ENCODE measurements at places on chromosomes 2 and 18.

DNA sequence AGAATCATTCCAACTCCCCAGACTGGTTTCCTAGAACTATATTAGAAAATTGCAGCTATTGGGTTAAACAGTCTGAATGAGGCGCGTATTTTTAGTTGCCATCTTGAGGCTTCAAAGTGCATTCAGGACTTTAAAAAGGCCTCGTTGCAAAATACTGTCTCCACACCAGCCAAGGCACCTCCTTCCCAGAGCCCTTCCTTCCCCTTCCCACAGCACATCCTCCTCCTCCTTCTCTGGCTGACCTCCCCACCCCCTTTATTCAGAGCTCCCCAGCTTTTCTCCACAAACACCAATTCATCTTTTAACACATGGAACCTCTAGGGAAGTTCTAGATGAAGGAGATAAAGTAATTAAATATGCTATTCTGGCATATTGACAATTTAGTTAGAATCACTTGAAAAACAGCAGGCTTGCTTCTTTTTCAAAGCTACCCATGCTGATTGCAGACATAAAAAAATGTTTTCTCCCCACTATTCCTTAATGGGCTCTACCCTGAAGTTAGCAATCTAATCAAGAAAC lies 90.3 kb downstream of the RTP5 start:
- no peak for DNase-seq

GRCh38 chr2:11647834-11648600 lies 22.0 kb downstream of the NTSR2 start:
- DNase-seq, result no peak

DNA sequence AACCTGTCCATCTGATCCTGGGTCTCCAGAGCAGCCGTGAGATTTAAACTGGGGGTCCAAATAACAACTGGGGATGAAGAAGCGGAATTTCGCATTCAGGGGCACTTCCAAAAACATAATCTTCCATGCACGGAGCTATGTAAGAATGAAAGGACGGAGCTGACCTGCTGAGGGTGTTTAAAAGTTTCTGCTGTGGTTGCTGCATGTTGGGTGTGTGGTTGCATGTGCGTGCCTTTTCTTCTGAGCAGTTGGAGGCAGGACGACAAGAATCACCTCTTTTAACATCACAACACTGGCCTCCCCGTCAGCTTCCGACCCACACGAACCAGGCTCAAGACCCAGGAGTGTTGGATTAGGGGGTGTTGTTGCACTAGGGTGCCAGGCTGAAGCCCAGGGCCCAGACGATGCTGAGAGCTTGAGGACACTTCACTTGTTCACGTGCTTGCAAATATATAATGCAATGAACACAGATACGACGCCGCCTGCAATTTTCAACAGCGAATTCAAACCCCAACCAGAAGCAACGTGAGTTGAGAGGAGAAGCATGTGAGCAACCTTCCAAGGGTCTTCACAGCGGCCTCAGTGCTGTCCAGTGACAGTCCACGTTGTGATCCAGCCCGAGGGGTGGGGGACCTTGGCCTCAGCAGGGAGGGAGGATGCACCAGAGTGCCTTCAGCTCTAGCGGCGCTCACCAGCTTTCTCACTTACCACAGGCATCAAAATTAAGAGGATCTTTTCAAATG lies 76.0 kb upstream of the SALL3 start:
- DNase-seq, result no peak

DNA sequence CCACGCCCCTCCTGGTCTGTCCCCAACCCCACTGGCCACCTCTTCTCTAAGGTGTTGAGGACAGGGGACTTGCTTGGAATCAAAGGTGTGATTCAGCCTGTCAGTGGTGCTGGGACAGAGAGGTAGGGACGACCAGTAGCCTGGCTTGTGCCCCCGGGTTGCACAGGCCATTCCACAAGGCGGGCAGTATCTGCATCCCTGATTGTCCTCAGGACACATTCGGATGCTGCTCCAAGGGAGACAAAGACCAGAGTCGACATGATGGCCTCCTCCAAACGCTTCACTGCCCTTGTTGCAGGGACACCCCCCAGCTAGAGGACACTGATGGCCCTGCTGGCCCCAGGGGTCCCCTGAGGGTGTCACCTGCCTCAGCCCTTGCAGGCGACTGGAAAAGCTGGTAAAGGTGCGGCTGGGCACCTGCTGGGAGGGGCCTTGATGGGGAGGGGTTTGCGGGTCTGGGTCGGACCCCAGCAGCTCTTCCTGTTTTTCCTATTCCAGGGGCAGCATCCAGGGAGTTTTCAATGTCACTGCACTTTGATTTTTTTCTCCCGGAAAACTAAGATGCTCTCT lies 98.0 kb downstream of the PTGR3 start:
- DNase-seq, result no peak

DNA sequence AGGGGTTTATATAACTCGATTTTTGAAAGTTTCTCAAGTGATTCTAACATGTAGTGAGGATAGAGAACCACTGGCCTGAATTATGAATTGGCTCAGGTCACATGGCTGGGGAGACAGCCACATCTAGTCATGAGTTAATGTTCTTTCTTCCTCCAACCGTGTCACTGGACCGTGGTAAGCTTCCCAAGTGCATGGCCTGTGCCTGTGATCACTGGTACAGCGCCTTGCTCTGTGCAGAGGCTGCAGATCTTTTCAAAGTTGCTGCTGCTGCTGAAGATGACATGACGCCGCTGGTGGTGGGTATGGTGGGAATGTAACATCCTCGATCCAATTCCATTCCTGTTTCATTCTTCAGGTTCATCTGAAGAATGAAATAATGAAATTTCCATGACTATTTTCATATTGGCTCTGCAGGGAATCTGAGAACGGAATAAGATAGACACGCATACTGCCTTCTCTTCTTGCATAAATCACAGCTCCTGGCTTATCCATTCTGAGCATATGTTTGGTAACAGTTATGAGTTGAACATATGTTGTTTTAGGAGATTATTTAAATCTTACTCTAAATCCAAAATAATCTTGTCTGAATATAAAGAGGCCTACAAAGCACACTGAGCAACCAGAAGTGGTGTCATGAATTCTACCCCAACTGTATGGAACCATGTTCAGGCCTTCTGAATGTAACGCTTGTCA lies 100.5 kb upstream of the THSD7B start:
- no peak for DNase-seq

- DNase-seq, result no peak
These were observed 2.1 kb upstream of the RFTN2 start for GRCh38 chr2:197677483-197677882.

- no peak for DNase-seq
These were observed 17.7 kb upstream of the MAL start for GRCh38 chr2:95007822-95008221.

- DNase-seq, result no peak
These were observed 339 bp downstream of the ACAA2 start for GRCh38 chr18:49813069-49813318.

- peak; percentile 58 for DNase-seq
These were observed 45.2 kb downstream of the ST3GAL5 start for GRCh38 chr2:85843543-85843942.

DNA sequence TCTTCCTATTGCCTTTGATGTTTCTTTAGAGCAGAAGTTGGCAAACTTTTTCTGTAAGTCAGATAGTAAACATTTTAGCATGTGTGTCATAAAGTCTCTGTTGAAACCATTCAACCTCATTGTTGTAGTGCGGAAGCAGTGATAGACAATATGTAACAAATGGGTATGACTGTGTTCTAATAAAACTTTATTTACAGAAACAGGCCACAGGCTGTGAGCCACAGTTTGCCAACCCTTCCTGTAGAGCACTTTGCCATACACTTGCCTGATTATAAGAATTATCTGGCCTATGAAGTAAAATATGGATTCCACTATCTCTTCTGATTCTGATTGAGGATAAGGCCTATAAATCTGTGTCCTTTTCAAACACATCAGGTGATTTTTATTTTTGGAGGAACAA lies 237.4 kb downstream of the DOK6 start:
- DNase-seq, result no peak

GRCh38 chr2:10304458-10305253 lies 2.0 kb downstream of the HPCAL1 start:
- no peak for DNase-seq

GRCh38 chr2:64838817-64839216 lies 150.4 kb upstream of the SLC1A4 start:
- DNase-seq, result no peak

DNA sequence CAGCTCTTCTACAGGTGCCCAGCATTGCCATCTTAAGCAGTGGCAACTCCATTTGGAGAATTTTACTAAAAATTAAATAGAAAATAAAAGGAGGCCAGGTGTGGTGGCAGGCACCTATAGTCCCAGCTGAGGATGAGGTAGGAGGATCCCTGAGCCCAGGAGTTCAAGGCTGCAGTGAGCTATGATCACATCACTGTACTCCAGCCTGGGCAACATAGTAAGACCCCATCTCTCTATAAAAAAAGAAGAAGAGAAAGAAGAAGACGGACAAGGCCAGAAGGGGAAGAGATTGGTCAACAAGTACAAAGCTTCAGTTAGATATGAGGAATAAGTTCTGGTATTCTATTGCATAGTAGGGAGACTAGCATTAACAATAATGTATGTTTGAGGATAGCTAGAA lies 21.7 kb upstream of the HNRNPA3 start:
- DNase-seq, result no peak

DNA sequence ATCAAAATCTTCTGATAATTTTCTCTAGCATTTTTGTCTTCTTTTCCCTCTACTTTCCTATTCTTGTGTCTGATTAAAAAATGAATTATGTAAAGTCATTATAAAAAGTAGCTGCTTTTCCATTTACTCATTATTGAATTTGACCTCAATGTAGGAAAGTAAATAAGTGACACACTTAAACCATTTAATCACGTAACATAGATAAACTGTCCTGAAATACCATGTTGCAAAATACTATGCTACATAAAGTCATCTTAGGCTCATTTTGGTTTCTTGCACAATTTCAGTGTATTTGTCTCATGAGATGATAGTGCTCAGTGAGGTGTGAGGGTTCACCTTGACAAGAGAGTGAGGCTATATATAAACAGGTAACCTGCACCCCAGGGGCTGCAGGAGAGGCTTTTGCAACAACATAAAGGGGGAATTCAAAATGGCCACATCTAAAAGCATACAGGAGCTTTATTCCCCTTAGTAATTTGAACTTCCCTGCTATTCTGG lies 502.7 kb downstream of the RNF144A start:
- DNase-seq, result no peak

- DNase-seq, result no peak
These were observed 12.1 kb downstream of the FMNL2 start for GRCh38 chr2:152347076-152347475.

GRCh38 chr2:190455358-190456095 lies 47.4 kb downstream of the MFSD6 start:
- no peak for DNase-seq

- no peak for DNase-seq
These were observed 374.4 kb downstream of the MTX2 start for GRCh38 chr2:176643646-176644045.

DNA sequence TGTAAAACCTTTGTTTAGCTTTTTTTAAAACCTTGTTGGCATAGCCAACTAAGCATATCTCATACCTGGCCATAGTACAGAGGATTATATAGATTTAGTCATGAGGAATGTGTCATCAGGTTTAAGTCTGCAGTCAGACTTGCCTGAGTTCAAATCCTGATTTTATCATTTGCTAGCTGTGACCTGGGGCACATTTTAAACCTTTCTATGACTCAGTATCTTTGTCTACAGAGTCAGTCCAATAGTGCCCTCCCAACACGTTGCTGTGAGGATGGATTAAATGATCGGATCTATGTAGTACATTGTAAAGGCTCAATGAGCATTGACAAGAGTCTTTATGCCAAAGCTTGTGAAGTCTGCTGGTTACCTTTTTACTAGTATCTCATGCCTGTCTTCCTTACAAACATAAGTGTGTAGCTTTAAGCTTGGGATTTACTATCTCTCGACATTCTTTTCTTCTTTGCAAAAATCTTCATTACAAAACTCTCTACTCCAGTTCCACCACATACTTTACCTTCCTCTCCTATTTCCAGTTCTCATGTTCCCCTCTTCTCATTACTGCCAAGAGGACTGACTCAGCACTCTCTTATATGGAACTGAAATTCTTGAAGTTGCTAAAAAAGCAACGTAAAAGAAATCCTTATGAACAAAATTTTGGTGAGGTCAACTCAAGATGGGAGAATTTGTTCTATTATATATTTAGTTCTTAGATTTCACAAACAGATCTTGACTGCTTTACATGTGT lies 68.1 kb upstream of the RBMS1 start:
- no peak for DNase-seq

GRCh38 chr2:231387904-231388724 lies 7.4 kb upstream of the B3GNT7 start:
- no peak for DNase-seq

DNA sequence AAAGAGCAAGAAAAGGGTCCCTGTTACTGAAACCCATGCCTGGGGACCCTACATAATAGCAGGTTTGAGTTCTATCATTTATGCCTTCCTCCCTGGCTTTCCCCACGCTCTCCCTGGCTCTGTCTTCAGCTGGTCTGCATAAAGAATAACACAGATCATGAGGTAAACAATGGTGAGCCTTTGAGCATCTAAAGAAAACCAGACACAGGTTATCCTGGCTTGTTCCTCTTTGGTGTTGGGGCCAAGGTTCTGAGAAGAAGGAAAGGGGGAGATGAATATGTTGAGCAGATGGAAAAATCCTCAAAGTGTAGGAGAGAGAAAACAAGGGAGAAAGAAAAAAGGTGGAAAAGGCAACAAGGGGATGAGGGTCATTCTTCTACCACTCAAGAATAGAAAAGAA lies 127.3 kb downstream of the CABYR start:
- no peak for DNase-seq

DNA sequence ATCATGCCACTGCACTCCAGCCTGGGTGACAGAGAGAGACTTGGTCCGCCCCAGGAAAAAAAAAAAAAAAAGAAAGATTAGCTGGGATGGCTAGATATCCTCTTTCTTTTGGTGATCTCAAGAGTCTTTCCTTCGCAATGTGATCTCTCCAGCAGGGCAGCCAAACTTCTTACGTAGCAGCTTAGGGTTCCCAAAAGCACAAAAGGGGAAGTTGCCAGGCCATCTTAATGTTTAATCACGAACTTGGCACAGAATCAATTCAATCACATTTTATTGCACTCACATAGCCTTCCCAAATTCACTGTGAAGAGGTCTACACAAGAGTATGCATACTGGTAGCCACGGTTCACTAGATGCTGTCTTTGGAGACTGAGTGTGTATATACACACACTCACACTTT lies 53.1 kb downstream of the VIL1 start:
- no peak for DNase-seq

- DNase-seq, result no peak
These were observed 129.6 kb upstream of the DNAJC10 start for GRCh38 chr2:182586426-182586825.

DNA sequence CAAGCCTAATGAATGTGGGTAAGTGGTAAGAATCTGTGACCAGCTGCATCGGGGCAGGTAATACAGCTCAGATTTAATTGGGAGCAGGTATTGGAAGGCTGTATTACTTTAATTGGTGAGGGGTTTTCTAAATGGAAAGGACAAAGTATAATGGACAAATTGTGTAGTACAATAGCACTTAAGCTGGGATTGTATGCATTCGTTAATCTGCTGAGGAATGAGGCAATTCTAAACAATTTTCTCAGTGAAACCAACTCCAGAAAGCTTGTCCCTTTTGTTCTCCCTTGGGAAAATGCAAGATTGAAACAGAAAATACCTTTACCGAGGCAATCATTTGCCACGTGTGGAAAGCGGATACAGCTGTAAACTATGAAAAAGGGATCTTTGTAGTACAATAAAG lies 801.6 kb upstream of the POU3F3 start:
- DNase-seq, result no peak

GRCh38 chr2:10833021-10833420 lies 20.4 kb upstream of the PDIA6 start:
- DNase-seq, result no peak
